ENCODE measurements at places on chromosomes 6 and 20. TPM values are rescaled to one million over a fixed set of nuclear protein-coding genes. Genes with fewer than 3 reads are reported as not detected.

IL20RA gene
- not detected for total RNA-seq

ANKRD66 gene
- total RNA-seq = not detected

DNA sequence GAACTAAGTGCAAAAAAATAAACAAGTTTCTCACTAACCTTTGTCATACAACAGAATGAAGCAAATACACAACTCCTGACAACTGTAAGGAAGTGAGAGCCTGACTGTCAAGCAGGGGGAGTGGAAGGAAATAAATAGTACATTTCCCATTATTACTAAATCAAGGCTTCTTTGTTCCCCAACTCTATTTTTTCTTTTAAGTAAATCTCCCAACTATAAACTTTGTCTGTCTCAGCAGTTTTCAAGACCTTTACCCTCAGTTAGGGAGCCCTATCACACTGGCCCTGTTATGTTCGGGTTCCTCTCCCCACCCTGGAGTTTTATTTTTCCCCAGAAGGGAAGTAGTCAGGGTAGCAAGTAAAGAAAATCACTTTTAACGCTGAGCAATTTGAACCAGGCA, 24.1 kb upstream of the IPCEF1 start:
- DNase-seq = no peak

GRCh38 chr6:66930559-66931290, 1223.7 kb upstream of the EYS start:
- no peak for DNase-seq

GRCh38 chr6:155125906-155126305, 130.8 kb downstream of the TIAM2 start:
- no peak for DNase-seq

DNA sequence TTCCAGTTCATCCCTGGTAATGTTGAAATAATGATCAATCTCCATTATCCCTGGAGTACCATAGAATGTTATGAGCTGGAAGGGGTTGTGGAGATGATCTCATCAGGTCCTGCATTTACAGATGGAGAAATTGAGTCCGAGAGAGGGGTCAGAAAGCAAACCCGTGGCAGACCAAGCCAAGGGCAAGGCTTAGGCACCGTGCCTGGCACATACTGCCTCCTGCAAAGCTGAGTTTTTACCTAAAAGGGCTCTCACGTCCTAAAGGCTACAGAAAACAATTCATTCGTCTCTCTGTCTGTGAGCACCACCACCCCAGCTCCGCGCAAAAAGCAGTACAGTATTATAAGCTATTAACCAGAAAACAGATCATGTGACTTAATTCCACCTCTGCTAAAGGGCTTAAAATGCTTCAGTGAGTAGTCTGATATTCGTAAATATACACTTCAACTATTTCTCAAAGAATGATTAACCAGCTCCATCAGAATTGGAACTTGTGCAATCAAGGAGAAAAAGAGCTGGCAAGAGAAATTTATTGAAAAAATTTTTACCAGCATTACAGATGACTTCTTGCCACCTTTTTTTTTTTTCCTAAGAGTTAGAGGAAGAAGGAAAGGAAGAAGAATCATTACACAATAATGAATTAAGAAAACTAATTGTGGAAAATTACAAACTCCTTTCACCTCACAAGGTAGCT, 3.4 kb upstream of the PARD6B start:
- DNase-seq = no peak

COL21A1 gene
- 60.0 TPM for total RNA-seq

PERP gene
- total RNA-seq = 26.0 TPM

DNA sequence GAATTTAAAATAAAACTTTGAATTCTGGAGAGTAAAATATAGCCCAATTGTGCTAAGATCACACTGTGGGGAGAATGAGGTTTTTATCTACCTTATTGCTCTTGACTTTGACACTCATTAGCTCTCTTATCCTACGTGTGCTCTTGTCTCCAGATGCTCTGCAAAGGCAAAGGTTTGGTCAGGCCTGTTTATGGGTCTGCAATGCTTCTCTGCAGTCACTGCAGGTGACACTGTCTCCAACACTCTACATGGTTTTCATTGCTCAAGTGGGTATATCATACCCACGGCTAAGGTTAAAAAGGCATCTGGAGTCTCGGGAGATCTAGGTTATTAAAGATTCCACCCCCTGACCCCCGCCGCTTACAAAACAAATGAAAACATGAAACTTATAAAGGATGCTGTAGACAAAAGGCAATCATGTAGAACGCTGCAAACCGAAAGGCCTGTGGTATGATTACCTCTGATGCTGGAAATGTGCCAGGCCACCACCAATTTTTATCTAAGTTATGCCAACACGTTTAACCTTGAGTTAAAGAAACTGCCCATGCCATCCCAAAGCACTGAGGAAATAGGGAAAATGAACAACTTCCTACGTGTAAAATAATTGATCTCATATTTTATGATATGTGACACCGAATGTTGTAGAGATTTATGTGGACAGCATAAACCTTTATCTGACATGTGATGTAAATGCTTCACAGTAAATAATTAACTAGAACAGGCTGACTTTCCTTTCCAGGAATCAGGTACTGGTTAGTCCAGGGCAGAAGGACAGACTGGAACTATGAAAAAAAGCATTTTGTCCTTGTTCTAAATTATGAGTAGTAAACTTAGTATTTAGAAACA, 238.2 kb upstream of the NOX3 start:
- DNase-seq = no peak

GRCh38 chr6:30325150-30325872, 1.4 kb upstream of the TRIM39 start:
- no peak for DNase-seq

CRNKL1 gene
- 21.8 TPM for total RNA-seq

SCRT2 gene
- total RNA-seq = not detected

TNFRSF21 gene
- total RNA-seq = 2.3 TPM

NOX3 gene
- total RNA-seq = not detected

GRCh38 chr6:142183351-142183750, 36.3 kb downstream of the VTA1 start:
- no peak for DNase-seq

GRCh38 chr20:5678777-5679176, 71.4 kb upstream of the SHLD1 start:
- no peak for DNase-seq

DNA sequence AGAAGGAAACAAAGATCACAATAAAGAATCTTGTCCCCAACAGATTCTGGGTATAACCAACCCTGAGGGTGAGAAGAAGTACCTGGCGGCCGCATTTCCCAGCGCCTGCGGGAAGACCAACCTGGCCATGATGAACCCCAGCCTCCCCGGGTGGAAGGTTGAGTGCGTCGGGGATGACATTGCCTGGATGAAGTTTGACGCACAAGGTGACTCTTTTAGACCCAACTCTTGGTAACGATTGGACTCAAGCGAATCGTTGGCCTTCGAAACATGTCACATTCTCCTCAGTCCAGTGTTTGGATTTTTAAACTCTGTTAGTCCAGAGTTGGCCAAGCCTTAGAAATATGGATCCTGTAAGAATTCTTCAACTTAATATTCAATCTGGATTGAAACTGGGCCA, 2.6 kb downstream of the PCK1 start:
- no peak for DNase-seq

DNA sequence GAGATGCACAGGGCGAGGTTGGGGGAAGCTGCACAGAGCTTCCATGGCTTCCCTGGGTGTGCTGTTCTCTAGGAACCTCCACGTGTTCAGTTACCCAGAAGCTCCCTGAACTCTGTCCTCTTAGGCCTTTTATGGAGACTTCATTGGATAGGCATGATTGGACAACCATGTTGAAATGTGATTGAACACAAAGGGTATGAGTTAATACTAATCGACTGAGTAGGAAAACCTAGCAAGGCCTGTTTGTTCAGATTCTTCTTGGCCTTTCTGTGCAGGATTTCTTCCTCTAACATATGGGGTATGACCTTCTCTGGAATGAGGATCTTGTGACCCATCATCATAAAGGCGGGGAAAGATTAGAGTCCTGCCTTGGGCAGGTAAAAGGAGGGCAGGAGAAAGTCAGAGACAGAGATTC, 70.7 kb upstream of the SMIM29 start:
- no peak for DNase-seq

DNA sequence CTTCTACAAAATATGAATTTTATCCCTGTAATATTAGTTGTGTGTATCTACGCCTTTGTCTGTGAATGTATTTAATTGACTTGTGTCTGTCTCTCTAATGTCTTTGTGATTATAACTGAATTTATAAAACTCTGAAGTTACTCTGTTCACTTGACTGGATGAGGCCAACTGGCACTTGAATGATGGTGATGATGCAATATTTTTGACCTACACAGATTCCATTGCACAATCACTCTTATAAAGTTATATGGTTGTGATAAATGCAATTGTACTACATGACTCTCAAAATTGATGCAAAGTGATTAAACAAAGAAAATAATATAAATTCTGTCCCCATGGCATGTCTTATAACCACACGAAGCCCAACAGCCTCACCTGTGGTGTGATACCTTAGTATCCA, 287.3 kb upstream of the PLN start:
- DNase-seq = no peak

DNA sequence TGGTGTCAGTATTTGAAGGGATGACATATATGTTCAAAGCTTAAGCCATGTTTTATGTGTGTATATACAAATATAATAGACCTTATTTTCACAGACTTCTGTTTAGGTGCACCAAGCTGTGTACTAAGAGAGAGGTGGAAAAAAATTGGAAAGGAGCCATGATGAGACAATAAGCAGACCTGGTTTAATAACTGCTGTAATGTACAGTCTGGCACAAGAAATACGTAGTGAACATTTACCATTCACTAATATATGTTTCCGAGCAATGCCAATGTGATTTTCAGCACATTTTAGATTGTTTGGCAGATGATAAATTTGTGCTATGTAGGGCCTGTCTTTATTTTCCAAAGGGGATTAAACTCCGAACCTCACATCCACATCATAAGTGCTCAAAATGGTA, 116.3 kb downstream of the KHDC1L start:
- DNase-seq = no peak

MATN4 gene
- total RNA-seq = not detected

GRCh38 chr6:101845172-101845571, 451.7 kb downstream of the GRIK2 start:
- no peak for DNase-seq

LSM2 gene
- 50.6 TPM for total RNA-seq

DNA sequence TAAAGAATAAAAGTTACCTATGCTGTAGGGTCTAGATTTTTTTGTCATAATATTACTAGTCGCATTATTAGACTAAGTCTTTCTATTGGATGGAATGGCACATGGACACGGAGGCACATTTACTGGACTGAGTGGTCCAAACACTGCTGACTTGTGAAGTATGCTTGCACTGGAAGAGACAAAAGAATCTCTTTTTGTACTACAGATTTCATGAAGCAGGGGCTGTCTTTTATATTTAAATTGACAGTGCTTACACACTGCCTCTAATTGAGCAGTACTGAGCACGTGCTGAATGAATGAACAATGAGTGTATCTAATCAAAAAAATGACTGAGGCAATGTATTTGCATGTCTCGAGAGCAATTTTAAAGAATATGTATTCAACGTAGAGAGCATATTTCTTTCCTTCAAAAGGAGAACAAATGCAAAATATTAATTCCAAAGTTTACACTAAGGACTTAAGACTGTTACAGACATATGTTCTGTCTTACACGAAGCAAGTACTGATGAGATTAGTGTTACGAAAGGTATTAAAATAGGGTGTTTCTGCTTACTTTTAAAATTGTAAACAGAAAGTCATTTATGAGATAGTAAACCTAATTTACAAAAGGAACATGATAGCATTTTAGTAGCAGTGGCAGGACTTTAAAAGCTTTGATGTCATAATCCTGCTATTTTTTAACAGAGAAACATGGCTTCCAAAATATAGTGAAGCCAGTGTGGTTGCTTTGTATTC, 8.3 kb downstream of the ELOVL2 start:
- no peak for DNase-seq

GRCh38 chr6:11428371-11428770, 109.2 kb upstream of the TMEM170B start:
- no peak for DNase-seq

RAB22A gene
- 25.2 TPM for total RNA-seq

DNA sequence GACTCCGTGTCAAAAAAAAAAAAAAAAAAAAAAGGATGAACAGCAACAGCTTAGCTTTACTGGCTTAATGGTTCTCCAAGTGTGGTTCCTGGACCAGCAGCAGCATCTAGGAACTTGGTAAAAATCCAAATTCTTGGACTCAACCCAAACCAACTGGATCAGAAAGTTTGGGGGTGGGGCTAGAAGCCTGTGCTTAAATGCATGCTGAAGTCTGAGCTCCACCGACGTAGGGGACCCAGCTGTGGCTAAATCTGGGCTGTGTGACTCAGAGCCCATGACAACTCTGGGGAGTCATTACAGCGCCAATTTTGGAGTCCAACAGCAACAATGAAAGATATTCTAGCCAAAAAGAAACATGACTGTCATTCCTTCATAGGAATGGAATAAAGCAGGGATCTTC, 13.6 kb upstream of the CHD6 start:
- DNase-seq = no peak

Data from osteocyte (in vitro differentiated cells).